ENCODE measurements at places on chromosomes 4 and X. TPM values are rescaled to one million over a fixed set of nuclear protein-coding genes. Genes with fewer than 3 reads are reported as not detected.

GRCh38 chr4:7390336-7390735 lies 44.4 kb downstream of the PSAPL1 start:
- ATAC-seq = no peak

- peak; percentile 59 for ATAC-seq
Observed at GRCh38 chrX:153885968-153886903, at the start of gene L1CAM. TSS of gene L1CAM (minus strand) at chrX:153886173. CDS start at chrX:153875836, 10,337 bp downstream.

- peak; percentile 78 for ATAC-seq
Observed at GRCh38 chr4:121711263-121712000, 14.7 kb upstream of the ANXA5 start.

DNA sequence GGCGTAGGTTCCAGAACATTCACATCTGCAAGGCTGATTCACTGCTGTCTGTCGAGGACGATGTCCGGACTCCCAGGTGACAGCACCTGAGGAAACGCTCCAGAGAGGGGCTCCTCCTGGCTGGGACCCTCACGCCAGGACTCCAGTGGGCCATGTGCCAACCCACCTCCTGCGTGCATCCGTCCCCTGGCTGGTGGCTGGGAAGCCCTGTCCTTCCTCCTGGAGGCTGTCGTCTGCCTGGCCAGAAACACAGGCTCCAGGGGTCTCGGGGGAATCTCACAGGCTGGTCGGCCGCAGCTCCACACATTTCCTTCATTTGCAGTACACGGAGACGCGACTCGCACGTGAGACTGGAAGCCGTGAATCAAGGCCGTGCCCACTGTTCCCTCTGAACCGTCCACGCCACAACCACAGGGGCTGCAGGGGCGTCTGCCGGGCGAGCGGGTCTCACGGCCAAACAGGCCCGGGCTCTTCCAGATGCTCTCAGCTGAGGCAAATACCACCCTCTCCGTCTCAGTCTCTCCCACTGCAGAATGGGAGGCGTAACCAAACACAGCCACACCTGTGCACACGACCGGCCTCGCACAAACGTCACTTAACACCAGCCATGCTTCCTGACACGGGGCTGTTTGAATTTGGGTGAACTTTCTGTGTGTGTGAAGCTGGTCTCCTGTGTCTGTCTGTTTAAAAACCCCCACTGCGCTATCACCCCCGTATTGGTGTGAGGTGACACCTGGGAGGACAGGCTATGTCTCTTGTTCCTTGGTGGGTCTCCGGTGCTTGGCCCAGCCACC lies 38.7 kb upstream of the MXD4 start:
- ATAC-seq = no peak

DNA sequence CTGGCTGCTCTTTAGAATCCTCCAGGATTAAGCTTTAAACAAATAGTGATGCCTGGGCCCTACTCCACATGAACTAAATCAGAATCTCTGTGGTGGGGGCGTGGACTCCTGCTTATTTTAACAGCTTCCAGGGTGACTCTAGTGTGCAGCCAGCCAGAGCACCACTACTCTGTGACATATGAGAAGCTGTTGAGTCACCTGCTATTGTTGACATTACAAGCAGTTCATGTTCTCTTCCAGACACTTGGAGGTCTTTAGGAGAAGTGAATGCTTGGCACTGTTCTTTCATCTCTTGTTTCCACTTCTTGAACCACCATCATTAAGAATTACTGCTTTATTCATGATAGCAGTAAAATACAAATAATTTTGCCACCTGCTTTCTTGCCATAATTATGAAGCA lies 426 bp upstream of the C4orf51 start:
- ATAC-seq = no peak

The JADE3 gene
- 0.54 TPM for total RNA-seq
